ENCODE measurements at places on chromosomes 11 and 22.
A peak's percentile ranks its signal among the peaks of the same experiment; 100 is the strongest.

GRCh38 chr11:122863704-122864326, 18.7 kb upstream of the JHY start:
- peak; percentile 73 for DNase-seq

DNA sequence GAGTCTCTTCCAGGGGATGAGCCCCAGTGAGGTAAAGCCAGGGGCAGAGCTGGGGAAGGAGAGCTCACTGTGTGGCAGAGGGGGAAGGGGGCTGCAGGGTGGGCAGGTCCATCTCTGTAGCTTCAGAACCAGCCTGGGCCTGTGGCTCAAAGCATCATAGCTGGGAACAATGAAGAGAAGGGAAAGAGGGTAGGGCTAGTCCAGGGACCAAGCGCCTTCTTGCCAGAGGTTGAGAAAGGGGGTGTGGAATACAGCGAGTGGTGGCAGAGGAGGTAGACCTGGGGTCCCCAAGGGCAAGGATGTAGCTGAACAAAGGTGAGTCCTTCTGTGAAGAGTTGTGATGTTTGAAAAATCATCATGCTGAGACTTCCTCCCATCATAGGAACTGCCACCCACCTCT, 1.2 kb upstream of the PLA2G3 start:
- DNase-seq = no peak

DNA sequence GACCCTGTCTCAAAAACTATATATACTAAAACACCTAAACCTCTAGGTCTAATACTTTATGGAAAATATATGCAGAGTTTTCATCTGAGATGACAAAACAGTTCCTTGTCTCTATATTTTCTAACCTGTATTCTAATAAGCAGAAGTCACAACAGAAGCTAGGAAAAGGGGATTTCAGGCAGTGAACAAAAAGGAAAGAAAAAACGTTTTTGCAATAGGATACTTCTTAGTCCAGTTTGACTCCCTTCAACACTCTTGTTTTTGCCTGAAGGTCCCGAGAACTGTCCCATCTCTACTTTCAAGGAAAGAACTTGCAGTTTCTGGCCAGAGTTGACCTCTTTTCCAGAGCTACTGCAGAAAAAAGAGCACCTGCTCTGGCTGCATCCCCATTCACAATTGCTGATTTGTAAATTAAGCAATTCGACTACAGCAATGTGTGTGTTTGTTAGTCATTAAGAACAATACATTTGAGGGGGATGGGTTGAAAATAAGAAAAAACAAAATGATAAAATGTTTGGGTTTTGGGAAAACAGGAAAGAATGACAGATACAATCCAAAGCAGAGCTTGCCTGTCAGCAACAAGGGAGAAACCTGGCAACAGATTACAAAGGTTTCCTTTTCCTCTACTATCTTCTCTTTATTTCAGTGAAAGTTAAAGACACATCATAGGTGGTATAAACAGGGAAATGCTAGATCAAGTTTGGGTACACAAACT, 160.0 kb downstream of the FCHSD2 start:
- DNase-seq = no peak

DNA sequence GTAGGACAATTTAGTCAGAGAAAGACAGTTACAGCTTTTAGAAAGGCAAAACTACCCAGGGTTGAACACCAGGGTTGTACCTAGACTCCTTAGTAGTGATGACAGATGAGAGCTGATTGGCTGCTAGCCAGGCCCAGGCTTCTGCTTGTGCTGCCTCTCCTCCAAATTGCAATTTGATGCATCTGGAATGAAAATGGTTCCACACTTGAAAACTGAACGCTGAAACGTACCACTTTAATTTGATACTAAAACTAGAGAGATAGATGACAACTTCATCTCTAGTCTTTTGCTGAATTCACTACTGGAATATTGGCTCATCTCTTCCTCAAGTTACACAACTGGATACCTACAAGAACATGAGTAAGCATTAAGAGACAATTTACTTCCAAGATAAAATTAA, 19.2 kb upstream of the FNBP4 start:
- DNase-seq = no peak

DNA sequence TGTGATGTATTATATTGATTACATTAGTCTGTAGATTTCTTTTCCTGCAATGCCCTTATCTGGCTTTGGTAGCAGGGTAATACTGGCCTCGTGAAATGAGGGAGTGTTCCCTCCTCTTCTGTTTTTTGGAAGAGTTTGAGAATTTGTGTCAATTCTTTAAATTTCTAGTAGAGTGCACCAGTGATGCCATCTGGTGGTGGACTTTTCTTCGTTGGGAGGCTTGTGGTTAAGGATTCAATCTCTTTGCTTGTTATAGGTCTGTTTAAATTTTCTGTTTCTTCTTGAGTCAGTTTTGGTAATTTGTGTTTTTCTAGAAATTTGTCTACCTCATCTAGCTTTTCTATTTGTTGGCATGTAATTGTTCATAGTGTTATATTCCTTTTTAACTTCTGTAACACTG, 18.9 kb downstream of the SHANK3 start:
- peak; percentile 57 for DNase-seq

DNA sequence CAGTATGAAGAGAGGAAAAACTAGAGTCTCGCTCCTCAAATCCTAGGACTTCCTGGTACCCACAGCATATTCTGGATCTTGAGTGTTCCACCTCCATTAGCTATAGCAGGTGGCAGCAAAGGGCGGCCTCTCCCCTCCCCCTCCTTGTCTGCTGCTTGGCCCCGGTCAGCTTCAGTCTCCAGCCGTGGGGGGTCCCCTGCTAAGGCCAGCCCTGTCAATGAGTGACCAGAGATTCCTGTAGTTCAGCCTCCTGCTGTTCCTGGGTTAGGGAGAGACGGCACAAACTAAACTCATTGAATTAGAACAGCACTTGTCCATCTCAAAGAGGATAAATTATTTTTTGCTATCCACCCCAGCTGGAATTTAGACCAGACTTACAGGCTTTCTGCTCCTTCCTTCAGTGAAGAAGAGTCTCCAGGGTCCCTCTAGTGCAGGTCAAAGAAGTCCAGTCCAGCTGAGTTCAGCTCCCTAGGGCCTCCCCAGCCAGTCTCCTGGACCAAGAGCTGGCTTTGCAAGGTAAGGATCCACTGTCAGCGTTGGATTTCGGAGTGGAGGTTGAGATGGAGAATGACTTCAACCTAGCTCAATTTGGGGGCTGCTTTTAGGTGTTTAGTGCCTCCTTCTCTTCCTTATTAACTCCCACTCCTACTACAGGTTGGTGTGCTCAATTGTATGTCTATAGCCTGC, 1.1 kb upstream of the PHLDB1 start:
- DNase-seq = no peak

GRCh38 chr11:78195917-78196560, 7.3 kb downstream of the USP35 start:
- no peak for DNase-seq

GRCh38 chr11:100240025-100240539, 447.0 kb upstream of the ARHGAP42 start:
- DNase-seq = no peak

- DNase-seq = no peak
Measured at GRCh38 chr11:112971195-112971594, 10.0 kb downstream of the NCAM1 start.

- DNase-seq = peak; percentile 22
Measured at GRCh38 chr11:120500414-120501071, 11.0 kb upstream of the GRIK4 start.

DNA sequence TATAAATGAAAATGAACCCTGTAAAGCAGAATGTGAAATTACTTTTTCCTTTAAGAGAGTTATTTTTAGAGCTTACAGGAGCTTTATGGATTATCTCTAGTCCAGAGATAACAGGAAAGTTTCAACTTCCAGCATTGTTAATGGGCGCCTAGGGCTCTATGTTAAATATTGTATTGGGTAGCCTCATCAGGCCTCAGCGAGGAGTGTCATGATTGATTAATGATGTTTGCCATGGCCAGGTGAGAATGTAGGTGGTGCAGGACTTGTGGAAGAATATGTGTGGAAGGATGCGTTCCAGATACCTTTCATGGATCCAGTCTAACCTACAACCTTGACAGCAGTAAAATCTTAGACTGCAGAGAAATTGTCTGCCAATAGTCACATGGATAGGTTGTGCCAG, 50.6 kb downstream of the ME3 start:
- no peak for DNase-seq

DNA sequence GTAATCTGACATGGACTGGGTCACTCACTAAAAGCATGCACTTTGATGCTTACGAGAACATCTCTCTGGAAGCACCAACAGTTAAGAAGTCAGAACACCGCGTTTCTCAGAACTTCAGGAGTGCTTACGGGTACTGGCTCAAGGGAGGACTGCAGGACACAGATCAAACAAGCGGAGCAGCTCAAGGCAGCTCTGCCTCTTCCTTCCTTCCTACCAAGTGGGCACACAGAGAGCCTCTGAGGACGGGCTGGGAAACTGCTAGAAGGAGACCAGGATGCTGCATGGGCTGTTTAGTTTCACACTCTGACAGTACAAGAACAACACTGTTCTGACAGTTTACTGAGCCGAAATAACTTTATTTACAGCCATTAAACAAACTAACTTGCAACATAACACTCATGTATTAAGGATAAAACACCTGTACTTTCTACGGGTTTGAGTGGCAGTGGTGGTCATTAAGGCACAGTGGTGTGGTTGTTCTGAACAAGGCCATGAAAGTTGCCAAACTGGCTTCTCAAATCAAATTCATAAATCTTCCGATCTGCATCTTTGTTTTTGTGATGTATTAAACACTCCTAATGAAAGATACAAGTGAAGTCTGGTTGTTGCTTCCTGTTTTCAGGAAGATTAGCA, 37.5 kb downstream of the ARFGAP3 start:
- no peak for DNase-seq

- DNase-seq = no peak
Measured at GRCh38 chr11:21053466-21053865, 384.1 kb downstream of the NELL1 start.

DNA sequence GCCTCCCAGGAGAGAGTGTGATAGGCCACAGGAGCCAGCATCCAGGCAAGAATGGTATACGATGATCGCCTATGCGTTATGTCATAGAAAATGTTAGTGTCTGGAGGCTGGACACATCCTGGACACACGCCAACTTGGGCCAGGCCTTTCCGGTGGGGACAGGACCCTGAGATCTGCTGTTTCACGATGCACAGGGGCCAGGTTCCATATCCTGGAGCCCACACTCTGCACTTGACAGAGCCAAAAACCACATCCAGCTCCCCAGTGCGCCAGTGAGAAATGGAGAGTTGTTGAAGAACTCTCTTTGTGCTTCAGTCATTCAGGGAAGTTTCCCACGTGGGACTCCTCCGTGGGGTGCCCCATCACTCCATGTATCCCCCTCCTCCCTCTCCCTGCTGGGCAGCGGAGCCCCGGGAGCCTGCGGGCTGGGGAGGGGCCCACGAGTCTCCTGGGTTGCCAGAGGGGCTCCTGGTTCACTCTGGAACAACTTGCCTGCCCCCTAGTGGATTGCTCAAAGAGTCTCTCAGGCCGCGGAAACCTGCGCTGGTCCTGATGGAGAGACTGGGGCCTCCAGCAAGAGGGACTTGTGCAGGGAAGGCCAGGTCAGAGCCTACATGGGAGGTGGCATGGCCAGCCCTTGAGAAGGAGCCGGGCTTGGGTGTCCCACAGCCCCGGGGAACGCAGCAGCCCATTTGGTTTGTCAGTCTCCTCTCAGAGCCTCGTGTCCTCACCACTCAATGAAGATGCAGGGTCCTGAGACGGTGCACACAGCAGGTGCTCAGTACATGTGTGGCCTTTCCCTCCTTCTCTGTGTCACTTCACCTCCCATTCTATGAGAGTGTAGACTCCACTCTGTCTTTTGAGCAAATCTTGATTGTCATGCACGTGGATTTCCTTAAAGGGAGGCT, 10.2 kb upstream of the LRRC32 start:
- DNase-seq = peak; percentile 75

- DNase-seq = no peak
Measured at GRCh38 chr22:31271026-31271425, 21.3 kb downstream of the PIK3IP1 start.

DNA sequence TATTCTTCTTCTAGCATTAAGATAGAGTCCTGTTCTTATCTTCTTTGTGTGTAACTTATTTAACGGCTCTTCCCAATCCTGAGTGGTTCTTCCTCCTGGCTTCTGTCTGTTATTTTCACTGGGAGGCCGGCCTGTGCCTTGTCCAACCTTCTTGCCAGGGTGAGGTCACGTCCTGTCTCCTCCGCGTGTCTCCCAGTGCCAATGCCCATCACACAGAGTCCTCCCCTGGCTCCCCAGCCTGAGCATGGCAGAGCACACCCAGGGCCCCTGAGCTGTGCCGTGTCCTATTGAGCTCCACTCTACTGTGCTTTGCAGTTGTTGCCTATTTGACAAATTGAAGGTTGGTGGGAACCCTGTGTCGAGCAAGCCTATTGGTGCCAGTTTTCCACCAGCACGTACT, 487.3 kb downstream of the BRD1 start:
- no peak for DNase-seq

DNA sequence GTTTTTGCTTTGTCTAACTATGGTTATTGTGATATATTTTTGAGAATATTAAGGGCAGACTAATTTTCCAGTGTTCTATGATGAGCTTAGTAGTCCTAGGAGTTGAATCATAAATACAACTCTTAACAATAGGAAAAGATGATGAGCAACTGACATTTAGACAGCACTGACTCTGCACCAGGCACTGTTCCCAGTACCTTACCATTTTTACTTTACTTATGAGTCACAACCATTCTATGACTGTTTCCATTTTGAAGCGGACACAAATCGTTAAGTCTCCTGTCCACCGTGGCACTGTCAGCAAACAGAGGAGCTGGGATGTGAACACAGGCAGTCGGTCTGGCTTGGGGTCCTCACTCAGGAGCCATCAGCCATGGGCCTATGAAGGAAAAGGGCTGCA, 3.4 kb upstream of the SCGB2A2 start:
- peak; percentile 44 for DNase-seq

- DNase-seq = peak; percentile 93
Measured at GRCh38 chr11:64846998-64847666, 2.7 kb upstream of the CDC42BPG start.

- no peak for DNase-seq
Measured at GRCh38 chr11:68398995-68399851, 61.3 kb upstream of the PPP6R3 start.

DNA sequence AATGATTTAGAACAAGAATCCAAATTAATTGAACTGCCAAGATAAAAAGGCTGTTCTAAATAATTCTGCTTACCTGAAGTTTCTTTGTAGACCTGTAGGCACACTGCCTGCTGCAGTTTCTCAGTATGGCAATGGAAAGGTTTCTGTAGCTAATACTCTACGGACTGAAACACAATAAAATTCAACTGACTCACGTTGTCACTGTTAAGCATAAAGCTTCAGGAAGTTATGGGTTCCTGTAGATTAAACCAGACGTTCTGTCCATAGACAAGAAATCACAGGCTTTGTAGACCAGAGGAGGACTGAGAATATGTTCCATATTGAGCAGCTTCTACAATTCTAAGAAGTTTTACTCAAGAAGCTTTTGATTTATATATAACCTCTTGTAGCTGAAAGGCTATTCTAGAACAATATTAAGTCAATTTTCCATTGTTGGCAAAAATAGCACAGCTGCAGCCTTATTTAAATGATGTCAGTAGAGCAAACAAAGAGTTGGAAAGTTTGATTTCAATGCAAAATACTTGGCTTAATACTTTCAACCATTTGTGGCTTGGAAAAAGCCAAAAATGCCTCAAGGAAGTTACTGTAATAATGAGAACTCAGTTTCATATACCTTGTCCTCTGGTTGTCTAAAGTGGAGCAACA, at the start of gene GLYATL2:
TSS of gene GLYATL2 (minus strand) at position 344 of the 645 bp plus-strand sequence. CDS start 5,092 bp downstream, outside the sequence.
- DNase-seq = no peak
